ENCODE measurements at places on chromosomes 1 and 21.

GRCh38 chr1:39410915-39411436, 80.5 kb upstream of the BMP8A start:
- peak; percentile 10 for DNase-seq

DNA sequence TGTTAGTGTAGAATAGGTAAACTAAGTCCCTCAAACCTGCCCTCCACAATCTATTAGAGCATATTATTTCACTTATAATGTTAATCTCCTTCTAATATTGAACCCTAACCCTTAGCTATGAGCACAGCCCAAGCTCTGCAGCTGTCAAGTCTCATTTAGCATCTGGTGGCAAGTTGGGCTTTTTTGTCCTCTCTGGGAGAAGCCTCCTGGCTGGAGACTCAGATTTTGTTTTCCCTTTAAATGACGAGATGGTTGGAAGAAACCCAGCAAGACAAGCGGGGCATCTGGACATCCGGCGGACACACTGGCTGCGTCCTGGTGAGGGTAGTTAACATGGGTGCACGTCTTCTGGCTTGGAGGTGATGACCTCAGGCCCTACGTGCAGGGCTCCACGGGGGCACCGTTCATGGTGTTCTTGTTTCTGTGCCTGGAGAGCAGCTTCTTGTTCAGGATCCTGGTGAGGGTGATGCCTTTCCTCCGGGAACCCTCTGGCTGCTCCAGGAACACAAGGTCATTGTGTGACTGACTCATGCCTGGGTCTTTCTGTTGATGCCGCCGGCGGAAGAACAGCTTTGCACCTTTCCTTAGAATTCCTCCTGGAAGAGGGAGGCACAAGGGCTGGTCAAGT, 9.7 kb upstream of the PRDM15 start:
- no peak for DNase-seq

DNA sequence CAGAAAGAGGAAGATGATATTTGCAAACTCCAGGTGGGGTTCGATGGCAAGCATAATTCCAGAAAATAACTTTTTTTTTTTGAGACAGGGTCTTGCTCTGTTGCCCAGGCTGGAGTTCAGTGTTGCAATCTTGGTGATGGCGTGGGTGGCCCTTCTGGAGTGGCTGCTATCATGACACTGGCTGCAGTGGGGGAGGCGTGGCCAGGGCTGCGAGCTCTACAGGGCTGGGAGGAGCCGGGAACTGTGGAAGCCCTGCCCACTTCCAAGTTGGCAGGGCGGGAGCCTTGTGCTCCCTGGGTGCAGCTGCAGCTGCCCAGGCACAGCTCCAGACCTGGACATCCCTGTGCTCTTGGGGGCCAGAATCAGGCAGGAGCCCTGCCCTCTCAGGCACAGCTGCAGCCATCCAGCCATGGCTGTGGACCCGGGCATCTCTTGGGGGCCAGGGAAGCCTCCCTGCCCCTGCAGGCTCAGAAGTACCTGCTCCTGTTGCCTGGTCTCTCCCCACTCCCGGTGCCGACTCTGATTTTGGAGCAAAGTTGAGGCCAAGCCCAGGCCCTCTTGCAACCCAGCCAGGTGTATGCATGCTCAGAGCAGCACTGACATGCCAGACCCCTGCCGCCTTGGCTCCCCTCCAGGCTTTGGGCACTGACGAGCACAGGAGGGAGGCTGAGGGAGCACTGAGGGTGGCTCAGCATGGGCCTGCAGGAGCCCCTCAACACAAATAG, 7.2 kb upstream of the BCL10 start:
- no peak for DNase-seq

GRCh38 chr1:24253571-24253970, 65.6 kb upstream of the GRHL3 start:
- no peak for DNase-seq

- DNase-seq, result no peak
These were observed 117.9 kb downstream of the PLPP3 start for GRCh38 chr1:56461158-56462127.

GRCh38 chr1:235675152-235675890, 25.7 kb upstream of the GNG4 start:
- DNase-seq, result no peak

DNA sequence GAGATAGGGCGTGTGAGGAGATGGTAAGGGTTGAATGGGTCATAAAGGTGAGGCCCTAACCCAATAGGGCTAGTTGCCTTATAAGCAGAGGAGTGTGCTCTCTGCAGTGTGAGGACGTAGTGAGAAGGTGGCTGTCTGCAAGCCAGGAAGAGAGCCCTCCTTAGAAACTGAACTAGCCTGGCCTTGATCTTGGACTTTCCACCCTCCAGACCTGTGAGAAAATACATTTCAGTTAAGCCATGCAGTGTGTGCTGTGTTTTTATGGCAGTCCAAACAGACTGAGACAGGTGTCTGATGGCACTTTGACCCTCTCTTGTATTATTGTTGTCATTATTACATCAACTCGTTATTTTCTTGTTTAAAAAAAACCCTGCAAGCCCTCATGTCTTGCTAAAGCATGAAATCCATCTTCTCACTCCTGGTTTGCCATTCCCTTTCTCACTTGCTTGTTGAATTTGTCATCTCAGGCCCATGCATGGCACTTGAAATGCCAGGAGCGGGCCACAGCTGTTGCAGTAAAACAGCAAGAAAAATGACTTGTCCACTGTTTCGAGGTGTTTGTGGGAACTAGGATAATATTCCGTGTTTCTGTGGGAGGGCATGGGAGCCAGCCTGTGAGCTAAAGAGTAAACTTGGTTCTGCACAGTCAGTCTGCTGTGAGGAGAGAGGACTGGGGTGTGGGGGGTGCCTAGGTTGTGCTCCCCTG, 78.6 kb downstream of the STUM start:
- no peak for DNase-seq

DNA sequence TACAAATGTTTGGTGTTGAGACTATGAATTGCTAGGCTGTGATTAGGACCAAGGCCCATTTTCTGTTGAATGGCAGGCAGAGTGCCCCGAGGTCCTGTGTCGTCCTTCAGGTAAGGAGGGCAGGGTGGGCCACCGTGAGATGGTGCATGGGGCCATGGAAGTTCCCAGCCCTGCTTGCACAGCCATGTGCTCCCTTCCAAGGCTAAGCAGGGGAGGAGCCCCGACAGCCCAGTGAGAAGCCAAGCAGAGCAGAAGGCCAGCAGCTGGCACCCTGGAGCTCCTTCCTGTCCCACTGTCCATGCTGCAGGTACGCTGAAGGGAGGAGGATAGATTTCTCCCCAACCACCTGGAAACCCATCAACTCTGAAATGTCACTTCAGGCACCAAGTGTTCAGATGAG, 8.2 kb upstream of the NUAK2 start:
- no peak for DNase-seq

GRCh38 chr1:89465201-89465600, 59.4 kb upstream of the LRRC8B start:
- DNase-seq, result no peak

DNA sequence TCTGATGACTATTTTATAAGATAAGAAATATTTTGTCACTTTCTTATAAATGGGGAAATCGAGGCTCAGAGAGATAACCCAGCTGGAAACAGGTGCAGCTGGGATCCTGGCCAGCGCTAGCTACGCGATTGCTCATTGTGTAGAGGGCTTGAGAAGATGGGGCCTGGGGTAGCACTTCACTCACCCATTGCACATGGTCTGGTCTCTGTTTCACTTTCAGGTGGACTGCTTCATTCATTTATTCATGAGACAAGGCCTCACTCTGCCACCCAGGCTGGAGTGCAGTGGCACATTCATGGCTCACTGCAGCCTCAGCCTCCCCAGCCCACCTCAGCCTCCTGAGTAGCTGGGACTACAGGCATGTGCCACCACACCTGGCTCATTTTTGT, 23.8 kb downstream of the UBE4B start:
- DNase-seq, result no peak
